ENCODE measurements at places on chromosomes 2 and 18.
A peak's percentile ranks its signal among the peaks of the same experiment; 100 is the strongest.

DNA sequence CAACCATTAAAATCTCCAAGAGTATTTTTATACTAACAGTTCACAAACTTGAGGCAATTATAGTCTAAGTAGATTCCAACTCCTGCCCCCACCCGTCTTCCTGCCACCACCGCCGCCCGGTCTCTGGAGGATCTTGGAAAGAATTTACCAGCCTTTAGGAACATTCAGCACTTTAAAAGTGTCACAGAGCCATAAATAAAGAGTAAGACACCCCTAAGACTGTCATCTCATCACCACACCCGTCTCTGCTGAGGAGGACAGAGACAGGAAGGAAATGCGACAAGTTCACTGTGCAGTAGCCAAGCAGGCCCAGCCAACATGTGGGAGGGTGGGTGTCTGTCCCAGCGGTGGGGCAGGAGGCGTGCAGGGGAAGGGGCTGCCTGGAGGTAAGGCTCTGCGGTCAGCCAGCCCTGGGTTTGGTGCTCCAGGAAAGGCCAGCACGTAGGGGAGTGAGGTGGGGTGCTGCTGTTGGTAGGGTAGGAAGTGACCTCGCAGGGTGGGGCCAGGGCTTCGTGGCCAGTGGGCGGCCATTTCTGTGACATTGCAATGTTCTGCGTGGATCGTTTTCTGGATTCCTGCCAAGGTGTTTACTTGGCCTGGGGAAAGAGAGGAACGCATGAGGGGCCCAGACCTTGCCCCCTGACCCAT lies 111.6 kb downstream of the FAM210A start:
- no peak for DNase-seq

- no peak for DNase-seq
Observed at GRCh38 chr18:48534364-48534763, 4.5 kb upstream of the CTIF start.

DNA sequence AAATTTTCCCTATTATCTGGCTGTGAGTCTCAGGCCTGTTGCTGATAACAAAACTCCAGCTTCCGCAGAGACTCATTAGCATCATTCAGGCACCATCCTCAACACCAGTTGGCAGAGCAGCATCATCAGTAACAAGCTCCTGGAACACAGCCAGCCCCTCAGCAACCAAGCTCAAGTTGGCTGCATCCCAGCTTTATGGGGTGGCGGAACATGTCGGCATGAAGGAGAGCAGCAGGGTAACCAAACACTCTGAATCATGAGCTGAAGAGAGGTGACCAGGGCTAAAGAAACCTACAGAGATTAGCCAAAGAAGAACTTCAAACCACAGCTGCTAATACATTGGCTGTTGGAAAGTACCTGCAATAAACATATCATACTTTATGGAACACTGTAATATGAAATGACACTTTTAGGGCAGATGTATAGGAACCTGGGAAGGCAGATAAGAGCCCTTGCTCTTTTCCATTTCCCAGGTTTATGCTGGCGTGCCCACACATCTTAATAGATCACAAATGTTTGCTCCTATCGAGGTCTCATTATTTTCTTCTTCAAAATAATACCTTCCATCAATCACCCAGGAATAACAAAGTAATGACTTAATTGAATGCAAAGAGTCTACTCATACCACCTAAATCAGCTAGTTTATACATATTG lies 63.8 kb downstream of the PDE11A start:
- DNase-seq: no peak

GRCh38 chr2:147468963-147469362 lies 375.9 kb upstream of the ACVR2A start:
- no peak for DNase-seq

GRCh38 chr2:113755035-113755834 lies 1.2 kb downstream of the SLC35F5 start:
- DNase-seq: peak; percentile 57

- DNase-seq: peak; percentile 58
Observed at GRCh38 chr2:26605195-26605998, 35.8 kb downstream of the CIB4 start.

- no peak for DNase-seq
Observed at GRCh38 chr2:100321866-100322820, at the start of gene LONRF2. Gene LONRF2 (minus strand): TSS chr2:100322501. CDS start chr2:100322093, 408 bp downstream.

GRCh38 chr18:66638856-66639629 lies 35.2 kb upstream of the CDH19 start:
- DNase-seq: no peak

All from SW480 (cell line).